Left lung (tissue), 14 donors: ENCODE measurements at places on chromosomes 4 and X. TPM values are rescaled to one million over a fixed set of nuclear protein-coding genes. Genes with fewer than 3 reads are reported as not detected.

- DNase-seq: no peak
Measured at GRCh38 chr4:126547352-126547751, 1085.4 kb upstream of the INTU start.

- no peak for DNase-seq
Measured at GRCh38 chrX:153727123-153727931, 2.7 kb downstream of the ABCD1 start.

- DNase-seq: no peak
Measured at GRCh38 chr4:154954117-154954516, 173.0 kb downstream of the RBM46 start.

DNA sequence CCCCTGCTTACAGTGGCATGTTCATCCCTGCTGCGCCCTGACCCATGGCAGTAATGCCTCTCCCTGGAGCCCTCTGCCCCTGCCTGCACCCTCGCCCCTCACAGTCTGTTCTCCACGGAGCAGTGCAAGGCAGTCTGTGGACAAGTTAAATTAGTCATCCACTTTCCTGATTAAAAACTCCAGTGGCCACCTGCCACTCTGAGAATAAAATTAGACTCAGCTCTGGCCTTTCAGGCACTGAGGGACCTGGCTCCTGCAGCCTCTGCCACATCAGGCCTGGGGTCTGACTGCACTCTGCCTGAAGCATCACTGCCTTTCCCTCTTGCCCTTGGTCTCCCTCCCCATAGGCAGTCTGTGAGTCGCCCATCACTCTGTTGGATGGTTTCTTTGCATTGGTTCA is 53.6 kb downstream of the GRK4 start:
- DNase-seq: no peak

- no peak for DNase-seq
Measured at GRCh38 chr4:145939441-145939750, 773 bp upstream of the ZNF827 start.

The SSX4 gene
- polyA plus RNA-seq: not detected

The MAGEA9B gene
- polyA plus RNA-seq: not detected

The UGT2B10 gene
- 0.10 TPM for polyA plus RNA-seq

The GAGE2A gene
- not detected for polyA plus RNA-seq
